ENCODE measurements at places on chromosomes 4 and X. TPM values are rescaled to one million over a fixed set of nuclear protein-coding genes. Genes with fewer than 3 reads are reported as not detected.

SOWAHD gene
- not detected for total RNA-seq

FBXW7 gene
- 41.0 TPM for total RNA-seq

DNA sequence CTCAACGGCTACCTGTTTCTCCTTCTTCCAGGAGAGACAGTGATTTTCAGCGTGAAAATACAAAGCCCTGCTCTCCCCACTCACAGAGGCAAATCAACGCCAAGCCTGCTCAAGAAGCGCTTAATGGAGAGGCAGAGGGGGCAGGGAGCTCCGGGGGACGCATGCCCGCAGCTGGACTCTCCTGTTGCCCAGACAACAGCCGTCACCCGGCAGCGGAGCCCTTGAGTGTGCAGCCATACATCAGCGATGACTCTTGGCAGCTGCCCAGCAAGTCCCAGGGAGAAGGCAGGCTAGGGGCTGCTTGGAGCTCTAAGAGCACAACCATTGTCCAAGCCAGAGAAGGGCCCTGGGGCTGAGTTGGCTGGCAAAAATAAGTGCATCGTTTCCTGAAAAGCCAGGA is 71.0 kb upstream of the AFAP1 start:
- no peak for DNase-seq

GRCh38 chr4:100357542-100357941 is 160.3 kb downstream of the EMCN start:
- no peak for DNase-seq

- peak; percentile 24 for DNase-seq
Measured at GRCh38 chrX:109485470-109486340, 3.8 kb upstream of the GUCY2F start.

DNA sequence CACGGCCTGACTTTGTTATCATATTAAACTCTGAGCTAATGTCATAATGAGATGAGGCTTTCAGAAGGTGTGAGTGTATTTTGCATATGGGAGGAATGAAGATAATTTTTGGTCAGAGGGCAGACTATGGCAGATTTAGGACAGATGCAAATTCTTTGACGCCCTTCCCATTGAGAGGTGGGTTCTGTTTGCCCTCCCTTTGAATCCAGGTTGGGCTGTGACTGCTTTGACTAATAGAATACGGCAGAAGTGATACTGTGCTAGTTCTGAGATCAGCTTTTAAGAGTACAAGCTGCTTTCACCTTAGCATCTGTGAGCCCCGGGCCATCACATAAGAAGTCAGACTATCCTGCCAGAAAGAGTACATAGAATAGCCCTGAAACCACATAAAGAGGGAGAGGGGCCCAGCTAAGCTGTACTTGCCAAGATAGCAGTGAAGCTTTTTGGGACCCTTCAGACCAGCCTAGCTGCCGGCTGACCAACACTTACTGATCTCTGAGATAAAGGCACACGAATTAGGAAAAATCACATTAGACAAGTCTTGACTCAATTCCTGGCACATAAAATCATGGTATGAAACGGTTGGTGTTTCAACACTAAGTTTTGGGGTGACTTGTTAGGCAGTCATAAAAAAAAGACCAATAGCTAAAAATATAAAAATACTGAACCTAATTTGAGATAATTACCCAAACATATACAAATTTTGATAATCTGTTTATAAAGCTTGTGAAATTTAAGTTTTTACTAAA is 166.7 kb upstream of the SH3RF1 start:
- no peak for DNase-seq

- DNase-seq, result no peak
Measured at GRCh38 chr4:117224256-117224655, 138.9 kb upstream of the TRAM1L1 start.

GRCh38 chrX:54223581-54223980 is 40.5 kb upstream of the FAM120C start:
- no peak for DNase-seq

GRCh38 chrX:49184294-49185281 is 1.6 kb downstream of the PRICKLE3 start:
- peak; percentile 84 for DNase-seq

- DNase-seq, result no peak
Measured at GRCh38 chr4:151772274-151772673, 11.5 kb upstream of the GATB start.

DNA sequence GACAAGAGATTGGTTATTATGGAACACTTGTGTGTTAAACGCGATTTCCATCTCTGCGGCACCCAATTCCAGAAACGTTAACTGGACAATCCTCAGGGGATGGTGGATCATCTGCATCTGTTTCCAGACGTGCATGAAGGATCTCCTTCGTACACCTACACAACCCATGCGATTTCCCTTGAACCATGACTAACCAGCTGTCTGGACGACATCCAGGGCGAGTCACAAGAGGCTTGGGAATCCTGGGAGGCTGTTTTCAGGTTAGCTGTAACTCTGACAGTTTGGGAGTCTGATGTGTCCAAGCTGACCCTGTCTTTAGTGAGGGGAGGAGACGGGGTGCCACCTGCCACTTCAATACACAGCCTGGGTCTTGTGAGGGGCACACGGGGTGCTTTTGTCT is 84.5 kb downstream of the GATB start:
- peak; percentile 79 for DNase-seq

All from foreskin keratinocyte (primary cell).